ENCODE measurements at places on chromosomes 3 and 15.

DNA sequence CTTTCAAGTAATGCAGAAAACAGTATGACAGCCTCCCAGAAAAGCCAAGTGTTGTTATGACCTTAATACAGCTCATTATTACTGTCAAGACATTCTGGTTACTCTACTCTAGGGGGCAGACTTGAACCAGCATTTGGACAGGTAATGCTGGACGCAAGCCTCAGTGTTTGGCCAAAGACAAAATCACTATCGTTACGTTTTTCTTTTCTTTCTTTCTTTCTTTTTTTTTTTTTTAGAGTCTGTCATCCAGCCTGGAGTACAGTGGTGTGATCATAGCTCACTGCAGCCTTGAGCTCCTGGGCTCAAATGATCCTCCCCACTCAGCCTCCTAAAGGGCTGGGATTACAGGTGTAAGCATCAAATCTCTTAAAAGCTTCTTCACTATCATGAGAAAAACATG, 29.4 kb upstream of the TMEM45A start:
- DNase-seq, result peak; percentile 58

DNA sequence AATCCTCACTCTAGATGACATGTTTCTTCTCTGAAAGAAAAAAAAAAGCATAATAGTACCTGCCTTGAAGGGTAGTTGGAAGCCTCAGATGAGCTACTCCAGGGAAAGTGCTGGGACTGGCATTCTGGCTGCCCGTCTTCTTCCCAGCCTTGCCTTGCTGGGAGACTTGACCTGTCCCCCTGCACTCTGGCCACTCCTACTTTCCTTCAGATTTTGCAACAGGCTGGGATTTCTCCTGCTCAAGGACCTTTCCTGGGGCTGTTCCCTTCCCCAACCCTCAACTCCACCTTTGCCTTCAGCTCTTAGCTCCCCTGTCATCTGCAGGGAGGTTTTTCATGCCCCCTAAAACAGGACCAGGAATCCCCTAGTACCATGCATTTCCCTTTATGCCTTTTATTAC, 609.9 kb upstream of the CFAP20DC start:
- DNase-seq, result no peak

- peak; percentile 54 for DNase-seq
These were observed 3.2 kb upstream of the PXYLP1 start for GRCh38 chr3:141228395-141228794.

DNA sequence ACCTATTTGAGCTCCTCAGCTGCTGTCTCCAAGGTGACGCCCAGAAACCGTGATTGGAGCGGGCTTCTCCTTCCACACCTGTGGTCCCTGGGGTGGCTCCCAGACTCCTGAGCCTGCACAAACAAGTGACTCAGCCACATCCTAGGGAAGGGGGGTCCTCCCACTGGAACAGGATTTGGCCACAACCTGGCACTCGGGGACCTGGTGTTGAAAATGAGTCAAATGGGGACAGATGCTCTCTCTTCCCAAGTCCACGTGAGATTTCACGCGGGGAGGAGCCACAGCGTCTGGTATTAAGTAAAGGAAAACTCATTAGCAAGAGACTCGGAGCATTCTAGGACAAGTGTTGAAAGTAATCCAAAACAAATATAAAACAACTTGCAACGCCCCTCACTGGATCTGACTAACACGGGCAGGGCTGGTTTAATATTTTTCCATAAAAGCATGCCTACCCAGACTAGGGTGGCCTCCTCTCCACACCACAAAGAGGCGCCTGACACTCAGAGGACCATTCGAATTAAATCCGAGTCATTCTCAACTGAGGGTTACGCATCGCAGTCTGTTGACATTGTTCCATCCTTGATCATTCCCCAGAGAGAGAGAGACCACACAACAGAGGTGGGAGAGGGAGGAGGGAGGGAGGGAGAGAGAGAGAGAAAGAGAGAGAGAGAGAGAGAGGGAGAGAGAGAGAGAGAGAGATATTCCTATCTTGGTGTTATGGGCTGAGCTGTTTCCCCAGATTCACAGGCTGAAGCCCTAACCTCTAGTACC, 74.4 kb downstream of the MGLL start:
- DNase-seq, result no peak

DNA sequence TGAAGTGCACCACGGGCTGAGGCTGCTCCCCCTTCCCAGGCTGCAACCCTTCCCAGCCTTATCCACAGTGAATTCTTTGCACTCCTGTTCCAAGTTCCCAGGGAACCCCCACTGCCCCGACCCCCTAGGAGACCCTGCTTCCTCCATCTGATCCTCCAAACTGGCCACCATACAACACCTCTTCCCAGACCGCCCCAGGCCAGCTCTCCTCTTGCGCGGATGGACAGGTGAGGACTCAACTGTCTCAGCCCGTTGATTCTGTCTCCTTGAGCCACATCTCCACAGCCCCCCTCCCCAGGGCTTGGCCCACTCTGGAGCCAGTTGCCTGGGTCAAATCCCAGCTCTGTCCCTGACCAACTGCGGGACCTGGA, 21.7 kb downstream of the GRIP2 start:
- DNase-seq, result no peak

DNA sequence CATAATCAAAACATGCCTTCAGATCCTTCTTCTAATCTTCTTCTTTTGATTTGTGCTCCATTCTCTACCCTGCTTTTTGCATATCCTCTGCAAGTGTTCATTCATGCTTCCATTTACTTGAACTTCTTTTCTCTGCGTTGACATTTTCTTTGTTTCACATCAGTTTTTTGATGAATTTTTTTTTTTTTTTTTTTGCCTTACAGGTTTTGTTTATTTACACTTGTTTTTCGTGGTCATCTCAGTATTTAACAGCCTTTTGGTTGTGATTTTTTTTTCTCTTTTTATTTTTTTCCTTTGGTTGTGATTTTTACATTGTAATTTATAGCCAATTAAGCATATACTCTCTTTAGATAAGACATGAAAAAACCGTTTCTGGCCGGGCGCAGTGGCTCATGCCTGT, 11.8 kb upstream of the SHQ1 start:
- DNase-seq, result no peak
